ENCODE measurements at places on chromosomes 7 and 10.

DNA sequence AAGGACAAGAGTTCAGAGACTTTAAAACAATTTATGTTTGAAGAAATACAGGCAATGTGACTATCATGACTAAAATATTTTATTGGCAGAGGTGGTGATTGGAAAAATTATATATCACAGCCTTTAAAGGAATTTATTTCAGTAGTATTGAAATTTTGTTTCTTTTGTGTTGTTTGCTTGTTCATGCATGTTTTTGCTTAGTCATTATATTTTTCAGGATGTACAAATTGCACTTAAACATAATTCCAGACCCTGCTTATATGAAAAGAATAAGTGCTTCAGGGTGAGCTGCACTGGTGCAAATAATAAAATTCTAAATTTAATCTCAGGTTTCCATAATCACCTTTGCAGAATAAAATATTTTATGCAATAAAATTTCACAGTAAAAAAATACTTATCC lies 283.3 kb downstream of the PPP1R3A start:
- no peak for DNase-seq

DNA sequence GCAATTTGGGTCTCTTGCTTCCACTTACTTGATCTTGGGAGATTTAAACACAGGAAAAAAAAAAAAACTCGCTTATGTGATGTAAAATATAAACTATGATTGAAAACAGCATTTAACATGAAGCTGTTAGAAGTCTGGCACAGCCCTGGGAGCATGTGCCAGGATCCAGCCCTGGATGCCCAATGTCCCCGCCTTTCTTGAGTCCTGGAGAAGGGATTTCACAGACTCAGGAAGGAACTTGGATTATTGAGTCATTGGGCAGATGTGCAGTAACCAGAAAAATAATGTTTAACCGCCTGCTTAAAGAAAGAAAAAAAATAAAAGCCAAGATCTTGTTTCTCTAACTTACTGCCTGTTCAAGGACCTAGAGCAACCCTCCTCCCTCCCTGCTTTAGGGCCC lies 3.7 kb upstream of the JCAD start:
- no peak for DNase-seq

DNA sequence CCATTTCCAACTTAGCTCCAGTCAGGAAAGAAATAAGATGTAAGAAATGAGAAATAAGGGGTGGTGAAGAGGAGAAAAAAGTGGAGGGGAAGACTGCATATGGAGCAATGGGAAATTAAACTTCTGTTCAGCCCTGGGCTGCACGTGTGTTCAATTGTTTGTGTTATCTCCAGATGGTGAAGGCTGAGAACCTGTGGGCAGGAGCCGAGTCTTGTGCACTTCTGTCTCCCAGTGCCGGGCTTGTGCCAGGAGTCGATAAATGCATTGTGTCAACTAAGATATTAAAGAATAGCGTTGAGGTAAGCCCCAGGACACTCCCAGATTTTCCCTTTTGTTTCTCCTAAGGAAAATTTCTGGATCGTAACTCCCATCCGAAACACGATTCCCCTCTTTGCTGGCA lies 98.2 kb downstream of the PRLHR start:
- peak; percentile 68 for DNase-seq

- DNase-seq = no peak
Measured at GRCh38 chr7:158976468-158976848, 120.1 kb downstream of the DYNC2I1 start.

DNA sequence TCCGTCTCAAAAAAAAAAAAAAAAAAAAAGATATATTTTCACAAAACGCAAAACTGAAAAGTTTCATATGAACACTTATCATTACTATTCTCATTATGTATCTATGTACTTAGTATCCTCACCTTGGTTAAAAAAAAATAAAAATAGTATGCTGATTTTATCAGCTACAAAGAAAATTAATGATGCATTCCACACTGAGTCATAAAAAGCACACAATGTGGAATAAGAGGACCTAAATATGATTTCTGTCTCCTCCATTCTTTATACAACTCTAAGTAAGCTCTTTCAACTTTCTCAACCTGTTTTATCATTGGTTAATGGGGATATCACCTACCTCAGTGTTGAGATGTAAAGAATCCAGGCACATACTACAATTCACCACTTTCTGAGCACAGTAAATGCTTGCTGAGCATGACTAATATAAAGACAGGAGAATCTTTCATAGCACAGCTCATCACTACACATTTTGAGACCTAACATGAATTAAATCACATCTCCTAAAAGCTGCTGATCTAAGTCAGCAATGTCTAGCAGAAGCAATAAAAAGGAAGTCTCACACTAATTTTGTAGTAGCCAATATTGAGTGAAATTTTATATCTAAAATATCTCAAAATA lies 2.7 kb downstream of the SNX13 start:
- DNase-seq = no peak

- no peak for DNase-seq
Measured at GRCh38 chr10:13847201-13847631, 260.5 kb downstream of the PRPF18 start.

DNA sequence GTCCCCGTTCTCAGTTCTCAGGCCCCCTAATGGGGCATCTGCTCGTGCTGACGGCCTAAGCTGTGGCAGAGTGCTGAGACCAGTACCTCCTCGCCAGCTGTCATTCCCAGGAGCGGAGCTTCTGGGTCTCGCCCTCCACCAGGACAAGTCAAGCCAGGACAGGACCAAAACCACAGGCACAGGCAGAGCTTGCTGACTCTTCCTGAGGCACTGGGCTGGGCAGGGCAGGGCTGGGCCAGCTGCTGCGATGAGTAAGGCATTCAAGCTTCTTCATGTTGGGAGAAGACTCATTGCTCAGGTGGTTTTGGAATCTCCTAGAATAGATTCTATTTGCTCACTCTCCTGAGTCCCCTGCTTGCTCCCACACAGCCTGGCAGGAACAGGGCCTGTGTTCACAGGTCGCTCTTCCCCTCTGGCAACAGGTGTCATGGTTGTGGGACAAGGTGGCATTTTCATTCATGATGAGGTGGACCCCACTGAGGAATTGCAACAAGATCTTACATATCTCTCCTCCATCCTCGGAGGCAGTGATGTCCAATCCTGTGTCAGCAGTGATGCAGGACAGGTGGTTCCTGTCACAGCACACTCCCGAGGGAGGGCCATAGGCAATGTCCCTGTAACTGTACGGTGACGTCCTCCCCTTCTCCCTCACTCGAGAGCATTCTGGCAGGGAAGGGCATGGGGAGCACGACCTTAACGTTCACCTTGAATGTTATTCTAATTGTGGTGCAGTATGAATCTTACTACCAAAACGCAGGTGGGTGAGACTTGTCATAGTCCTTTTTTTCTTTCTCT lies 17.0 kb upstream of the SH3PXD2A start:
- no peak for DNase-seq

DNA sequence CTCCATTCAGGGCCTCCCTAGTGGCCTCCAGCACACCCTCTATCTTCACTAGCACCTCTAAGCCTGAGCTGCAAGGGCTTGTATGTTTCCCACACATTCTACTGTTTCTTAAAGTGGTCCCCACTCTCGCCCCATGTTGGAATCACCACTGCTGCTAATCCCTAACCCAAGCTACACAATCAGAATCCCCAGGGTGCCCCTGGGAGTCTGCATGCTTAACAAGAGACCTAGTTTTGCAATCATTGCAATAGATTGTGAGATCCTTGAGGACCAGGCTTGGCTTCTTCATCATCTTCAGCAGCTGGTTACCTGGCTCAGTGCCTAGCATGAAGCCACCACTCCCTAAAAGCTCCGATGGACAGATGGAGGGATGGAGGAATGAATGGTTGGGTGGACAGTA lies 113.9 kb downstream of the MYOF start:
- no peak for DNase-seq

DNA sequence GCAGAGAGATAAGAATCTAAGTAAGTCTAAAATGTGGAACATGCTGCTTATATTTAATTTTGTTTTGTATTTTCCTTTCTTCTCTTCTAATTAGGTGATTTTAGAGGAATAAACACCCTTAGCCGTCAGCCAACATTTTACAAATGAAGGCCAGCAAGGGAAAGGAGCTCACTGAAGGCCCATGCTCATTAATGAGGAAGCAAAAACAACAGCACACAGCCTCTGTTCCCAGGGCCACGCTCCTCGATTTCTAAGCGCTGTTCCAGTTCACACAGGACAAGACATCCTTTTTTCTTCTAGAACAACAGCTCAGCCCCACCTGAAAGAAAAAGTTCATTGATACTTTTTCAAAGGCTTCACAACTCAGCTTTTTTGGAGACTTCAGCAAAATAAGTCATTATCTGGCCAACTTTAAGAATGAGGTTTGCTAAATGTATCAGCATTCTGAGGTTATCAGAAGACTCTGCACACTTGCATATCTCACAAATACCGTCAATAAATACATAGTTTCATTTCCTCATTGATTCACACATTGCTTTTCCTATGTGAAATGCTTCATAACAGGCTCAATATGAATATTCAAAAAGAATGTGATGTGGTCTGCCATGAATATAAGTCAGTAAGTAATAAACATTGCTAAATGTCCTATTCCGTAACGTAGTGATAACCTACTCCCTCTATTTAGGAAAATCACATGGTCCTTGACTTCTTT lies 34.8 kb upstream of the SFMBT2 start:
- DNase-seq = no peak

GRCh38 chr10:103127241-103127640 lies 65.8 kb downstream of the NT5C2 start:
- no peak for DNase-seq
